HTR-8/SVneo (cell line): ENCODE measurements at places on chromosomes 12 and 14.

- DNase-seq = no peak
Measured at GRCh38 chr12:53612978-53613377, 13.2 kb downstream of the ATF7 start.

DNA sequence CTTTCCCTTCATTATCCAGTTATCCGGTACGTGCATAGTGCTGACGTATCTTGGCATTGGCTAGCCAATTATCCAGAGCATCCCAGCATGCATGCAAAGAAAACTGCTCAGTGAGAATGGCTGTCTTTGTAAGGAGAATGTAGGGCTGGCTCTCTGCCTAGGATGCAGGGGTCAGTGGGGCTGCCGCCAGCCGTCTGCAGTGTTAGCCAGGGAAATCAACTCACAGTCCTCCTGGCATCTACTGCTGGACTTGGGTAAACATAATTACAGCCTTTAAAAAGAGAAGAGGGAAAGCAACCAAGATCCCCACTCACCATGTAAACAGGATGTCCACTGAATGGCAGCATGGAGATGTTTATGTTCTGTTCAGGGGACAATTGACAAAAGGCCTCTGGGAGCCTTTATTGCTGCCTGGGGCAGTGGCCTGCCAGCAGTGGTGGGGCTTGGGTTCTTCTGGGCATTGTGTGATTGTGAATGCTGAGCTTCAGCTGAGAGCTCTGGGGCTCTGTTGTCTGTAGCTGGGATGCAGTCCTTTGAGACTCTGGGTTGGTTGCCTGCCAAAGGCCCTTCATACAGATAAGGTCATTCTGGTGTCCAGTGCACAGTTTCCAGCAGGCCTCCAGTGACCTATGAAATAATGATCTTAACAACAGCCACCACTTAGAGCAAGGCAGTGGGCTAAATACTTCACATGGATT lies 121.8 kb downstream of the TBC1D30 start:
- no peak for DNase-seq

DNA sequence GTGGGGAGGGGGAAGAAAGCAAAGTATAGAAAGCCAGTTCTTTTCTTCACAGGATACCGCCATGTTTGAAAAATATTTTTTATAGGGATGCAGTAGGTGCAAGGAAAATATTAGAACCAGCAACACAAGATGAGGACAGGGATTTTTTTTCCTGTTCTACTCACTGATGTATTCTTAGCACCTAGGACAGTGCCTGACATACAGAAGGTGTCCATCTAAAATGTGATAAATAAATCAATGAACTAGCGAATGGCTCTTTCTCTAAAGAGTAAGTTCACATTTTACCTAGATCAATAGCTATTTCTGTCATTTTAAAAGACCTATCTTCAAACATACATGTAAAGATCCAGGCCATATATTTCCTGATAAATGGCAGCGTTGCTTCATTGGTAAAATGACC lies 18.8 kb downstream of the EGLN3 start:
- no peak for DNase-seq

DNA sequence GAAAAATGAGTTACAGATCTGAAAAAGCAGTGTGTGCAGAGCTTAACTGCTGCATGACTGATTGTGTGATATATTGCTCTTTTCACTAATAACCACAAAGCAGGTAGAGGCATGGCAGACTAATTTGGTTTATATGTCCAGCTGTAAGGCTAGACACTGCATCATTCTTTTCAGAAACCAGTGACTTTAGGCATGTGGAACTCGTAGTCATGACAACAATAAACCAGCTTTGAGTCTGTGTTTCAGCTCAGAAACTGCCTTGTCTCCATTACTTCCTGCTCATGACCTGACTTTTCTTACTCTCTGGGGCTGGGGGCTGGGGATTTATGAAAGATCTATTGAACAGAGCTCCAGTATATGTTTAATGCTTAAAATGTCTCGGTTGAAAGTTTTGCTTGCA lies 146.8 kb upstream of the LRIG3 start:
- no peak for DNase-seq

DNA sequence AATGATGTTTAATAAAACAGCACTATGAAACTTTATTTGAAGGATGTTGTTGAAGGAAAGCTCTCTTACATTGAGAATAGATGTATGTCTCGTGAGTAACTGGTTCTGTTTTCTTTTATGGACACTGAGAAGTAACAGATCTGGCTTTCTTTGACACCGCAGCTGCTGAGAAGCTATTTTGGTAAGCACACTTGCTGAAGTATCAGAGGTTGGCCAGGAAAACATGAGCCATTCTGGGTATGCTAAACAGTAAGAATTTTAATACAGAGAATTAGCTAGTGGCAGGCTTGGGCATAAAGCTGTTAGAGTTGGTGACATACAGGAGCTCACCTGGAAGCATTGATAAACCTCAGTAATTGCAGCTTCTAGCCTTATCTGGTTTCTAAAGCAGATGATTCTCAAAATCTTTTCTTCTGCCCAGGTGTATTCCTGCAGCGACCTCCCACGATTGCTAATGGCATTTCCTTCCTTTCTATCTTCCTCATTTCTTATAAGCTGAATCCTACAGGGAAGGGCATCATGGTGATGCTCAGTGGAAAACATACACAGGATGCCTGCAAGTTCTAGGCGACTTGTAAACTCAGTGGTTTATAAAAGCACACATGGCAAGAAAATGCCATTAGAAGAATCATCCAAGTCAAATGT lies 291.6 kb upstream of the SLC16A7 start:
- no peak for DNase-seq

- no peak for DNase-seq
Measured at GRCh38 chr14:105286759-105287144, 14.0 kb downstream of the BRF1 start.

DNA sequence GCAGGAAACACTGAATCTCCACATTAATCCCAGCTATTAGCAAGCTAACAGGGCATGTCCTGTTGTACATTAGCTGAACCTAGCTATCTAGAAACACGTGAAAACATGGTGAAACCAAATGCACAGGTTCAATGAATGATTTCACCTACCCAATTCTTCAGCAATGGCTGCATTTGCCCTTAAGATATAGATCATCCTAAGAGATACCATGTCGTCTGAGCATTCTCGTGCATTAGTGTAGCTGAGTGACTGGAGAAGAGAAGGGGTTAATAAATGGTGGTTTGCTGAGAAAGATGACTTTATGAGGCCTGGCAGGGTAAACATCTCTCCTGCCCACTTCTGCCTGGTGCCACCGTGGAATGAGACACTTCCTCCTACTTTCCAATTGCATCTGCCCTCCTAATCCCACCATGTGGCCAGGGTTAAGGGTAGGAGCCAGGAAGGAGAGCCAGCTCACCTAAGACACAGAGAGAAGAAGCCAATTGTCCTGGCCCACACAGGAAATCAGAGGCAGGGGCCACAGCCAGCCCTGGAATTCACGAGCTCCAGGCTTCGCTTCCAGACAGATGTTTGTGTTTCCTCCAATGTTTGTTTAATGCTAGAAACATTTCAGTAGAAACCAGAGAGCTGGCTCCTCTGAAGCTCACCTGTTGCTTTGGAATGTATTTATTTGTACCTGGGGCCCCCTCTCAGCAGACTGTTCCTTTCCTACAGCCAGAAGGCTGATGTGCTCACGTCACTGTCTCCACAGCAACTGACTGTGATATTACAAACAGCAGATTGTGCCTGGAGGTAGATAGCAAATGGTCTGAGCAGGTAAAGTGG lies 126.0 kb upstream of the PARP11 start:
- no peak for DNase-seq

DNA sequence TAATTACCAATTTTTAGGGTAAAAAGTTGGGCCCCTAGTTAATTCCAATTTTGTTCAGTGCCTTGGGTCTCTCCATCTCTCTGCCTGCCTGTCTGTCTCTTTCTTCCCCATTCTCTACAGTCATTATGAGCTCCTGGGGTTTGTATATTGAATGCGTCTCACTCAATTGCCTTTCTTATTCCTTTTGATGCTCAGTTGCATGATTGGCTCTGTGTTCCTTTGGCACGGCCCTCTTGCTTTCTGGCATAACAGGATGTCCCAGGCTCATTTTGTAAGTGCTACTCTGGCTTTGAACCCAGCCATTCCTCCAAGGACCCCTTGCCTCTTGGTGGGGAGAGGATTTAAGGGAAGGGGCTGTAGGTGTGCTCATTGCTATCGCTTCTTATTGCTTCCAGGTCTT lies 35.6 kb downstream of the ZNF664 start:
- DNase-seq = no peak
